ENCODE measurements at places on chromosomes 1 and 21.

GRCh38 chr1:1361982-1362423, 3.6 kb upstream of the MXRA8 start:
- no peak for DNase-seq

GRCh38 chr1:238681451-238681850, 704.9 kb upstream of the CHRM3 start:
- DNase-seq, result no peak

GRCh38 chr21:45972716-45973474, 8.7 kb upstream of the COL6A1 start:
- no peak for DNase-seq

DNA sequence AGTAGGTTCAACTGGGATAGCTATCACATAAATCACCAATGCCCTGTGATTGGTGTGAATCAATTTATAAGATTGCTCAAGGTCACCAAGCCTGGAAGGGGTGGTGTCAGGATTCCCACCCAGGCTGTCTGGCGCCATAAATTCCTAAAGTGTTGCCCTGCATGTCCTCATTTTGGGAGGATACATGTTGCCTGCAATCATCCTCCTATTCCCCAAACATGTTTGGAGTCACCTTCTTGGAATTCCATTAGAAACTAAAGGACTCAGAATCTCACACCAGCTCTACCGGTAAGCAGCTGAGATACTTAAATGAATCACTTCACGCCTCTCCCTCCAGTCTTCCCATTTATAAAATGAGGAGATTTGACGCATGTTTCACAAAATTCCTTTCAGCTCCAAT, 54.1 kb upstream of the SLC45A1 start:
- DNase-seq, result no peak

- DNase-seq, result no peak
These were observed 32.3 kb upstream of the ID3 start for GRCh38 chr1:23591460-23592208.

DNA sequence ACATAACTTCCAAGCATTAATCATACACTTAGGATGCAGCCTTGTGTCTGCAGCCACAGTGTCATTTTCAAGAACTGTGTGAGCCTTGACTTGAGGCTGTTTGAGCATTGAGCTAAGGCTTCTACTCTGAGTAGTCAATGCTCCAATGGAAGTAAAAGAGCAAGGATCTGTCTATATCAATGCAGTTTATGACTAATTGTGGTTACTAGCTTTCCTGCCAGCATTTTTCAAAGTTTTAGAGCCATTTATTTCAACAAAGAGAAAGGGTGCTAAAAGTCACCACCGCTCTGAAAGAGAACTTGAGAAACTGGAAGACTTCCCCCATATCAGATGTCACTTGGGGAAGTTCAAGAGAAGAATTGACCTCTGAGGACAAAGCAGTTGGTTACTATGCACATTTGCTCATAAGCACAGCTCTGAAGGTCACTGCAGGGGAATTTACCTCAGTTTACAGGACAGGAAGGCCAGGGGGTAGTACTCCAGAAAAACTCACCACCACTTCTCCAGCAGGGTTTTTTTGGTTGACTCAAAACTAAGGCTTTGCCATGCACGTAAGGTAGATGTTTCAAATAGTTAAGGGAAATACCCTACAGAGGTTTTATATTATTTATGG, 24.5 kb upstream of the RGS1 start:
- DNase-seq, result peak; percentile 85

DNA sequence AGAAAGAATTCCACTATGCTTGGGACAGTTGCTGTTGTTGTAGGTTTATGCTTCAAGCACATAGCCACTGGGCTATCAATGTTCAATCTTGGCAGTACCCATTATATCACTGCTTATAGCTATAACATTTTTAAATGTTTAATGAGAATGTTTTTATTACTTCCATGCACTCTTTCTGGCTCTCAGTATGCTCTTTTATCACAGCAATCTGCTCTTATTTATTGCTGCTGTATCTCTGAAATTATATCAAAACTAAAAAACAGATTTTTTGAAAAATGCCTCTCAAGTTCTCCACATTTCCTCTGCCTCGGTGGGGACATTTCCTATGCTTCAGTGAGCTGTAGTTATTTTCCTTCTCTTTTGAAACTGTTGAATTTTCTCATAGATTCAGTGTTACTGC, 5.4 kb upstream of the SGIP1 start:
- no peak for DNase-seq

Data from inflammatory macrophage treated with lipopolysaccharide for 4 hours (primary cell).